ENCODE measurements at places on chromosomes 1 and 21.

- no peak for DNase-seq
Measured at GRCh38 chr1:110489406-110489805, 29.6 kb downstream of the KCNA10 start.

DNA sequence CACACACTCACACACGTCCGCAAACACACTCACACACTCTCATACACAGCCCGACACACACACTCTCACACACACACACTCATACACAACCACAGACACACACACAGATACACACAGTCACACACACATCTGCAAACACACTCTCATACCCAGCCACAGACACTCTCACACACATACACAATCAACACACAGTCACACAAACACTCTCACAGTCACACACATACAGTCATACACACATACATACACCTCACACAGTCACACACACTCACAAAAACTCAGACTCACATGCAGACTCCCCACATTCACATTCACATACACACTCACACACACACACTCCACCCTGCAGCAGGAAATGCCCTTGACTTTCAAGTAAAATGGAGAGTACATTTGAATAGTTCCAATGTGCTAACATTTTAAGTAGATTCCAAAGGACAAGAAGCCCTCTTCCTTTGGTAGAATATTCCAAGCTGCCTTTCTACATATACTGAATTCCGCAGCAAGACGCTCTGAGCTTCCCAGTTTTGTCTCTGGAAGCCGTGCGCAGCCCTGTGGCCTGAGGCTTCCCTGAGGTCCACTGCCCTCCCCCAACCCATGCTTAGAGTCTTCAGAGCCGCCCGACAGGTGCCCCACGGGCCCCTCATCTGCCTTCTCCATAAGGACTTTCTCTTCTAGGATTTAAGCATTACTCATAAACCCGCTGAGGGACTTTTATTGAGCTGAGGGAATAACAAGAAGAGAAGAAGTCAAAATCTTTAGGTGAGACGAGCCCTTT, 9.7 kb downstream of the BATF3 start:
- DNase-seq, result no peak

DNA sequence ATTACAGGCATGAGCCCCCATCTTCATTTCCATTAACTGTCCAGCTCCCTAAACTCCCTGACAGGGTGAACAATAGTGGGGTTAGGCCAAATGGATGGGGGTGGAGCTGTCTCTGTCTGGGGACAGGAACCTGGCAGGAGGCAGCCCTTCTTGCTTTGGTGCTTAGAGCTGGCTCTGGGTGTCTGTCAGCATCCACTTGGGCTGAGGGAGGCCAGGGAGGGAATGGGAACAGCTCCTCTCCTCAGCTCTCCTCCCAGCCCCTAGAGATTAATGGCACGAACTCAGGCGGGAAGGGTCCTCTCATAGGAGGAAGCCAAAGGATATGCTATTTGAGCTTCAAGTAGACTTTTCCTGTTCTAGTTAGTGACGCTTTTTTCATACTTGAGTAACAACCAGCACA, 11.1 kb upstream of the ETV3L start:
- no peak for DNase-seq

DNA sequence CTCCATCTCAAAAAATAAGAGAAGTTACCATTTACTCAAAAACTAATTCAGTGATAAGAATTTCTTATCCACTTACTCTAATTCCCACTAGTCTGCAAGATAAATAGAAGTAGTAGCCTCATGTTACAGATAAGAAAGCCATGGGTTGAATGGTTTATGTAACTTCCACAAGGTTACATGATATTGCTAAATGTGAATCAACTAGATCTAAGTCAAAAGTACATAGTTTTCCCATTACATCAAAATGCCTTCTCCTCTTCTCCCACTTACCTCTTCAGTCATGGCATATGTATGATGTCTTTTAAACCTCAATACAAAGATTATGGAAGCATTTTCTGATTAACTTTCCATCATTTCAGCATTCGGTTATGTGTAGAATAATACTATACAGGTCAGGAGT, 108.5 kb downstream of the ASH1L start:
- no peak for DNase-seq

DNA sequence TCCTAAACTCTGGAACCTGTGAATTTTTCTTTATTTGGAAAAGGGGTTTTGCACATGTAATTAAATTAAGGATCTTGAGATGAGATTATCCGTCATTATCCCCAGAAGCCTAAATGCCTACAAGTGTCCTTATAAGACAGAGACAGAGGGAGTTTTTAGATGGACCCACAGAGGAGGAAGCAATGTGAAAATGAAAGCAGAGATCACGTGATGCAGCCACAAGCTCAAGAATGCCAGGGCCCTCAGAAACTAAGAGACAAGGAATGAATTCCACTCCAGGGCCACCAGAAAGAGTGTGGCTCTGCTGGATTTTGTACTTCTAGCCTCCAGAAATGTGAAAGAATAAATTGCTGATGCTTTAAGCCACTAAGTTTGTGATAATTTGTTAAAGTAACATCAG, 183.6 kb upstream of the UBE2U start:
- DNase-seq, result no peak

DNA sequence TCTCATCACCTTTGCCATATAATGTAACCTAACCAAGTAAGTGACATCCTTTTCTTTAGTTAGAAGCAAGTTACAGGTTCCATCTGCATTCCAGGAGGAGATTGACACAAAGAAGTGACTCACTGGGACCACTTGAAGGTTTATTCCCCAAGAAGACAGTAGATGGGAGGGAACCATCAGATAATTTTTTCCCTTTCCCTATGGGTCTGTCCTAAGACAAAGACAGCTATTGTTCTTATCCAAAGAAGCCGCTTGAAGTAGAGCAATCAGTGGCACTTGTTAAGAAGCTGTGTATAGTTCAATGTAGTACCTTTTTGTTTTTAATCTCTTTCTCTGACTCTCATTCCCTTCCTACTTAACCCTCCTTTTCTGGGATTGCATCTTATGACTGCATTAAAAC, 139.9 kb upstream of the B3GALT2 start:
- no peak for DNase-seq

DNA sequence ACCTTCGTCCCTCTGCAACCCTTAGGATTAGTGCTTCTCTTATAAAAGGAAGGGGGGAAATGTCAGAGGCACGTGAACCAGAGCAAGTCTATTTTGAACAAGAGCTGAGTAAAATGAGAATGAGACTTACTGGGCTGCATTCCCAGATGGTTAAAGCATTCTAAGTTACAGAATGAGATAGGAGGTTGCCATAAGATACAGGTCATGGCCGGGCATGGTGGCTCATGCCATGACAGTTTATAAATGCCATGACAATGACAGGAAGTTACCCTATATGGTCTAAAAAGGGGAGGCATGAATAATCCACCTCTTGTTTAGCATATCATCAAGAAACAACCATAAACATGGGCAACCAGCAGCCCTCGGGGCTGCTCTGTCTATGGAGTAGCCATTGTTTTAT, 2.5 kb upstream of the AQP10 start:
- DNase-seq, result no peak

DNA sequence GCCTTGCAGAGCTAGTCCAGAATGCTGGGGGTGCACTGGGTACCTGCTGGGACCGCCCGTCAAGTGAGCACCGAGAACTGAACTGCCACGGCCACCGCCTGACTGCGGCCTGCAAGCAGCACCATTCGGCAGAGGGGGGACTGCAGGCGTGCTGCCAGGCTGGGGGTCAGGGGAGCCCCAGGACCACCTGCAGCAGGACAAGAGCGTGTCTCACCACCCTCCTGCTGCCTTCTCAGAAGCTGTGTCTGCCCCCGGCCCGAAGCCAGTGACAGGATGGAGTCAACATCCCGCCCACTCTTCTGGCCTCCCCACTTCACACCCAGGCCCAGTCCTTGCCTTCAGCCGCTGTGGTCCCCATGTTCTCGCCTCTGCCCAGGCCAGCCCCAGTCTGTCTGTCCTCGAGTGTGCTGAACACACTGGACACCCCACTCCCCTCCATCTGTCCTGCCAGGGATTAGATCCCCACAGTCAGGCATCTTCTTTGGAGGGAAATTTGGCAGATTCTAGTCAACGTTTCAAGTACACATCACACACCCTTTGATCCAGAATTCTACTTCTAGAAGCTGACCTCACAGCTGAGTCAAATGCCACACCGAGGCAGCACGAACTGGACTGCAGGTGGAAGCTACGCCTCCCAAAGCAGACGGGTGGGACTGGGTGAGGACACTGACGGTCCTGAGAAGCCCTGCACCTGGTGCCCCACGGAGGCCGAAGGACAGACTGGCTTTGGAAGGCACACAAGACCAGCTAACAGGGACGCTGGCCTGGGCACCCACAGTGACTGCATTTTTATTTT, 26.0 kb downstream of the PTTG1IP start:
- no peak for DNase-seq

DNA sequence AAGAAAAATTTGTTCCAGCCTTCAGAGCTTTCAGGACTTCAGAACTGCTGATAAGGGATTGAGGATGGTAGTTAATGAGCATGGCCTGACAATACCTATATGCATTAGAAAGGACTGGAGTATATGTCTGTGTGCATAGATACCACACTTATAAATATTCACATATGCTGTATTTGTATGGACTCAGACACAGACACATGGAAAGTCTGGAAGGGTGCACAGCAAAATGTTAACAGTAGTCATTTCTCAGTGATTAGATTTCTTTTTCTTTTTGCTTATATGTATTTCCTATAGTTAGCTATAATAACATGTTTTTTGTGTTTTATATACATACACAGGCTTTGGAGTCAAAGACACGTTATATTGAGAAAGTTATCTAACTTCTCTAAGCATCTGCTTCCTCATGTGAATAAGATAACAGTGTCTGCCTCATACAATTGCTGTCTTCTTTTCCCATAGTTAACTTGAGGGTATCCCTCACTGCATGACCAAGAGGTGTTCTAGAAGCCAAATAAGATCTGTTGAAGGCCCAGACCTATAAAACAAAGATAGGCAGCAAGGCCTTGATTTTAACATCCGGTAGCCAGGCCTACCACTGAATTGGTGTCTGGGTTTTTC, 31.3 kb downstream of the INPP5B start:
- DNase-seq, result no peak

DNA sequence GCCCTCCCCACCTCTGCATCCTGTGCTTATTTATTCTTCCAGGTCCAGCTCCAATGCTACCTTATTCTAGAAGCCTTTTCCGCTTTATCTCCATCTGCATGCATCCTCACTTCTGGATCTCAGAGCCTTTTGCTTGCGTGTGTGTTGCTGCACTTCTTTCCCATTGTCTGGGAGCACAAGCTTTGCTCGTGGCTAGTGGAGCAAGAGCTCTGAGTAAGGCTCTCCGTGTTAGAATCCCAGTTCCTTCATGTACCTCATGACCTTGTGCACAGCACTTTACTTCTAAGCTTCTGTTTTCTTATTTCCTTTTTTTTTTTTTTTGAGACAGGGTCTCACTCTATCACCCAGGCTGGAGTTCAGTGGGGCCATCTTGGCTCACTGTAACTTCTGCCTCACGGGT, 140.0 kb upstream of the POU3F1 start:
- DNase-seq, result no peak

GRCh38 chr1:162159515-162159914, 90.0 kb downstream of the NOS1AP start:
- DNase-seq, result no peak

DNA sequence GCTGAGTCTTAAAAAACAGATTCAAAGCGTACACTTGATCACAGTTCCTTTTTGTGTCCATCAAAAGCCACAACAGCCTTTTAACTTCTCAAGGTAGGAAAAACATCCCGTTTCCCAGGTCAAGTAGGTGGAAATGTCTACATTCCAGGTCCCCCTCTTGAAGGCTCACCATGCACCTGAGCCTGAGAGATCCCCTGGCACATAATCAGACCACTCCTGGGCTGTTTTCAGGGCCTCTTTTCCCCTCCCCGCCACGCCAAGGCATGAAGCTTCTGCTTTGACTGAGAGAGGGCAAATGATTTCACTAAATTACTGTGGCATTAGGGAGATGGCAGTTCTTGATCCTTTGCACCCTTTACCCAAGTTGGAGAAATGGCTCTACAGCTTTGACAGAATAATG, 21.7 kb downstream of the CNN3 start:
- no peak for DNase-seq

- no peak for DNase-seq
Measured at GRCh38 chr21:15283789-15284188, 219.0 kb upstream of the NRIP1 start.

- no peak for DNase-seq
Measured at GRCh38 chr1:60274422-60275290, 201.1 kb upstream of the C1orf87 start.

GRCh38 chr1:6370006-6370405, 23.6 kb downstream of the ACOT7 start:
- no peak for DNase-seq

GRCh38 chr1:58883888-58884482, 100.1 kb upstream of the JUN start:
- no peak for DNase-seq

DNA sequence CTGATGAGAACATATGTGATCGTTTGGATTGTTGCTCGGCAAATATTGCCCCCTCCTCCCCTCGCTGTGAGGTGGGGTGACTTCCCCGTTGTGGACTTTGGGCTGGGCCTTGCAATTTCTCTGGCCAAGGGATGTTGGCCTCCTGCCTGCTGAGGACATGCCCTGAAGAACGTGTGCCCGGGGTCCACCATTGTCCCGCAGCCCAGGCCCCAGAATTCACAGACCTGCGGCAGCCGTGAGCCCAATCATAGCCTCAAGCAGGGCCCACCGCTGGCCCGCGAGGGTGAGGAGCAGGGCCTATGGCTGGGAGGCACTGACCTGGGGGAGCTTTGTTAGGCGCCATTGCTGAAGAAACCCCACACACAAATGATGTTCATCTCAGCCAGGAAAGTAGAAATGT, 58.3 kb upstream of the ACTRT2 start:
- no peak for DNase-seq

DNA sequence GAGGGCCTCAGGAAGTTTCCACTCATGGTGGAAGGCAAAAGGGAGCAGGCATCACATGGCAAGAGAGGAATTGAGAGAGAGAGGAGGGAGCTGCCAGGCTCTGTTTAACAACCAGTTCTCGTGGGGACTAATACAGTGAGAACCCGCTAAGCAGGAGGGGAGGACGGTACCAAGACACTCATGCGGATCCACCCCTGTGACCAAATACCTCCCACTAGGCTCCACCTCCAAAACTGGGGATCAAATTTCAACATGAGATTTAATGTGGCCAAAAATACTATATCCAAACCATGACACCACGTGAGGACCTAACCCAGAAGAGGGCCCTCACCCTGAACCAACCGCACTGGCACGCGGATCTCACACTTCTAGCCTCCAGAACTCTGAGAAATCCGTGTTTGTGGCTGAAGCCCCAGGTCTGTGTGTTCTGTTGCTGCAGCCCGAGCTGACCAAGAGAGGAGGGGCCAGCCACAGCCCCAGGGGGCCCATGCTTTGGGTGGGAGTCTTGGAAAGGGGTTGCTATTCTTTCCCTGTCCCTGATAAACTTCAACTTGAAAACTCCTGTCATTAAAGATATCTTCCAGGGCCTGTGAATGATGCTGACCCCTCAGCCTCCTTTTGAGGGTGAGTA, 32.0 kb downstream of the TRIM67 start:
- no peak for DNase-seq

DNA sequence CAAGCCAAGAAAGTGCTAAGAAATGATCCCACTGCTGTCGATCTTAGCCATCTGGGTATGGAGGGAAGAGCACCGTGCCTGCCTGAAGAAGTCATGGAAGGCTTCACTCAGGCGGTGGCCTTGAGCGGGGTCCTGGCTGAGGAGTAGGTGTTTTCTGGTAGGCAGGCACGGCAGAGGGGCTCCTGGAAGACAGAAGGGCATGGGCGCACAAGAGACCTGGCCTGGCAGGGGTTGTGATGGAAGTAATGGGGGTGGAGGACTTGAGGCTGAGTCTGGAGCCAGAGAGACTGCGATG, 185.1 kb downstream of the KAZN start:
- DNase-seq, result no peak

GRCh38 chr1:42844592-42845140, 1.7 kb upstream of the ZNF691 start:
- DNase-seq, result no peak

- DNase-seq, result no peak
Measured at GRCh38 chr1:31786366-31787060, 22.4 kb upstream of the ADGRB2 start.
